ENCODE measurements at places on chromosomes 11 and 22.

DNA sequence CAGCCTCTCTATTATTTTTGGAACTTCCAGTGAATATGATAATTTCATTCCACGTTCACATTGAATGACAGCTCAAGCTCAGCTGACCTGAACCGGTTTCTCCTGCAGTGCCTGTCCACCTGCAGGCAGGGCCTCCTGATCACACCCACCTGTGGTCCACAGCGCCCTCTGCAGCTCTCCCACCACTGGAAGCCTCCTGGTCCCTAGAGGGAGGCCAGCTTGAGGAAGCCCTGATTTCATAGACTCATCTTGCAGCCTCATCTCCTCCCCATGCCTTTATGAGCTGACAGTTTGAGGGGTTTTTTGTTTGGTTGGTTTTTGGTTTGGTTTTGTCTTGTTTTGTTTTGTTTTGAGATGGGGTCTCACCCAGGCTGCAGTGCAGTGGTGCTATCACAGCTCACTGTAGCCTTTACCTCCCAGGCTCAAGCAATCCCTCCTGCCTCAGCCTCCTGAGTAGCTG is 29.9 kb upstream of the MALAT1 start:
- DNase-seq: peak; percentile 94

DNA sequence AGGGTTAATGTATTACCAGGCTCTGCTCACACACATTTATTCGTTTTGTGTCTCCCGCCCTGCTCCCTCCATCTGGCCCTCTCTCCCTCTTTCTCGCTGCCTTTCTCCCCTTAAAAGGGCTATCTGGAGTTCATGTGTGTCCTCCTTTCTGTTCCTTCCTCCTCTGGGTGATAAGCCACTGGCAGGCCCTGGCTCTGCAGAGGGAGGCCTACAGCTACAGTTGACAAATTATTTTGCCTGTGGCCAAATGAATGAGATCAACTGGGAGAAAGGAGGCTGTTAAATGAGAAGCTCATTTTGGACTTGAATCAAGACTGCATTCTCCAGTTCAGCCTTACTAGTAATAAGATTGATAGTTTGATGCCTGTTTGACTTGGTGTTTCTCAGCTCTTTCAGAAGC is 17.5 kb upstream of the OPCML start:
- no peak for DNase-seq

DNA sequence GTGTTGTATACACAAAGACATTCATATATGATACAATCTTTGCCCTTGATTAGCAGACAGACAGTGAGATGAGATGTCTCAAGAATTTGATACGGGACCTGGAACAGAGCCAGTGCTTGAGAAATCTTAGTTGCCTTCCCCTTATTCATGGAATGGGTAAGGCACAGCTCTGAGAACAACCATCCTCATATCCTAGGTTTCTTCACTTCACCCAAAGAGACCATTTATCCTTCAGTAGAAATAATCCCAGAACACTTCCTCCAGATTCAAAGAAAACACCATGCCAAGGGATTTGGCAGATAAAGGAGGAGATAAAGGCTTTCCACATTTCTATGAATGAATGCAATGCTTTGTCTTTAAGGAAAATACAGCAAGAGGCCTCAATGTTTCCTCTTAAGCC is 8.8 kb upstream of the IZUMO1R start:
- no peak for DNase-seq

DNA sequence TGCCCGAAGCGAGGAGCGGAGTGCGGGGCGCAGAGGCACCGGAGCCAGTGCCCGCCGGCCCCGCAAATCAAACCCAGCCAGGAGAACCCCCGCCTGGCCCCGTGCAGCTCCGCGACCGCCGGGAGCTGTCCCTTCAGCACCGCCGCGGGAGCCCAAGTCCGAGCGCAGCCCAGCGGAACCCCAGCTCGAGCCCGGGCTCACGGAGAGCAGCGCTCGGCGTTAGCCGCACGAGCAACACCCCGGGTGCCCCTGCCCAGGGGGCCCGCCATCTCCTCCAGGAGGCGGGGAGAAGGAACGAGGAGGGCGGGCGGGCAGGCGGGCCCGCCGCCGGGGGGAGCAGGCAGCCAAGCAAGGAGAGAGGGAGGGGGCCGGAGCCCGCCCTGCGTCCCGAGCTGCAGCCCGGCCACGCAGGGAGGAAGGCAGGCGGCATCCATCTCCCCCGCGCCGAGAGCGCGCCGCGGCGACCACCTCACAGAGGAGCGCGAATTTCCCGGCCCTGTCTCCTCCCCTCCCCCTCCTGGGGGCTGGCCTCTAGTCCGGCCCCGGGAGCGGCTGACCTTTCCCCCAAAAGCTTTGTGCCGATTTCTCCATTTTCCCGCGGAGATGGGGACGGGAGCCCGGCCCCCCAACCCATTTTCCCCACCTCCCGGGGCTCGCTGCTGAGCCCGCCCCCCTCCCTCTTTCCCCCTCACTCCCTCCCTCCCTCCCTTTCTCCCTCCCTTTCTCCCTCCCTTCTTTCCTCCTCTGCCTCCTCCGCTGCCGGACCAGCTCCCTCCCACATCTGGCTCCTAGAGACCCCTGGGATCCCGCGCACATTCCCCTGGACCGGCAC is 621 bp downstream of the KCNC1 start:
- DNase-seq: no peak

DNA sequence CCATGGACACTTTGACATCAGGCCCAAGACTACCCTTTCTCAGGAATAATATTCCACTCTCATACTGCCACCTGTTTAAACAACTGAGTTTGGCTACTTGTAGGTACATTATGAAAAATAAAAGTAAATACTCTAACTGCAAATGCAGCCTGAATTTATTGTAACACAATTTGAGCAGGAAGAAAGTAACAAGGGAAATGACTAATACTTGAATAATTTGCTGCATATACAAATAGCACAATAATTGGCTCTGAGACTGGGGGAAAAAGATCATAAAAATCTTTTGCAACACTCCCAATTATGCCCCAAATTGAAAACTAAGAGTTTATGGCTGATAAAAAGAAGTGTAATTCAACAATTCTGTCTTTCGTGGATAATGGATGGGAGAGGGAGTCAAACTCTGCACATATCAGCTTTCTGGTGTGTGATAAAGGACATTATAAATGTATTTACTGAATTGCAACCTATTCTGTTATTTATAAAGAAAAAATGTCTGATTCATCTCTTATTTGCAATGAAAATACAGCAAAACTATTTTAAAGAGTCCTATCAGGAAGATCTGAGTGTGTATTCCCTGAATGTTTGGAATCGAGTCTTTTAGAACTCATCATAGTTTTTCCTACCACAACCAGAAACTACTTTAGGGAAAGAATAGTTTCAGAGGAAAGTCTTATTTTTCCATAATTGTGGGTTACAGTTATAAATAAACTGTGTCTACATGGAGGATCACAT is 359.0 kb downstream of the JRKL start:
- no peak for DNase-seq

DNA sequence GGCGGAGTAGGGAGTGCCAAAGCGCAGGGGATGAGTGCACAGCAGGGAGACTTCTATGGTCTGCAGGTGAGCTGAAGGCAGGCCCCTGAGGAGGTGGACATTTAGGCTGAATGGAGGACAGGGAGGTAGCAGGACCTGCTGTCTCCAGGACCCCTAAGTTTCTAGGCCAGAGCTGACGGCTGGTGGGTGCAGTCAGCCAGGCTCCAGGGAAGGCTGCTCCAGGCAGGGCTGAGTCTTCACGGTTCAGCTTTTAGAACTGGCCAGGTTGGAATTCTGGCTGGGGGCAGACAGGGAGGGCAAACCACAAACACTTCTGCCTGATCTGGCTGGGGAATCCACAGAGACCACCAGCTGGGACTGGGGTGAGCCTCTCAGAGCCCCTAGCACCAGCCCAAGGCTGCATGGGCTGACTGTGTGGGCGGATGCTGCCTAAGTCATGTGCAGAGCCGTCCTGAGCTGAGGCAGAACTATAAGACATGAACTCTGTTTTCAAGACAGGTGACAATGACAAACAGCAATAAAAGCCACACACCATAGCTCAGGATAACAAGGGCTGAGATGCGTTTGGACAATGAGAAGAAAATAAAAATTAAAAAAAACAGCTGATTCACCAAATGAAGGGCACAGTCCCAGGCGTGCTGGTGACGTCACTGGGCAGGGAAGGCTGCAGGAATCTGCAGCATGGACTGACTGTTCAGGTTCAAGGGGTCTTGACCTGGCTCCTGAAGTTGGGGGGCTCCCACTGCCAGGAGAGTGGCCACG is 10.4 kb upstream of the MALAT1 start:
- peak; percentile 77 for DNase-seq

DNA sequence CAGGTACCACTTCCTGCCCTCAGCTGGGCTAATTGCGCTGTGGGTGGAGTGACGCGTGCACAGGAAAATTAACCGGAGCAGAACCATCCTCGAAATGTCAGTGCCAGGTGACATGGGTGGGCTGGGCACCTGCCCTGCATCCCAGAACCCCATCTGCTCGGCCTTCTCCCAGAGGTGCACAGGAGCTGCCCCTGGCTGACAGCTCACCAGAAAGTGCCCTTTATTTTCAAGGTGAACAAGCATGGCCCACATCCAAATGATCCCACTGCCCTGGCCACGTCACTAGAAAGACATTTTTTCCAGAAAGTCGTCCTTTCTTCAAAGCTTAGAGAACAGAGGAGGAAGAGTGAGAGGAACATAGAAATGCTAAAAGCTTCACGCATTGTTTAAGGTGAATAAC is 4.1 kb upstream of the ELFN2 start:
- DNase-seq: no peak

GRCh38 chr11:124113890-124114289 is 1.4 kb upstream of the VWA5A start:
- DNase-seq: peak; percentile 74

GRCh38 chr11:103651341-103651998 is 385.0 kb upstream of the DDI1 start:
- DNase-seq: no peak

- DNase-seq: no peak
Measured at GRCh38 chr11:108994887-108995286, 330.0 kb downstream of the DDX10 start.

GRCh38 chr11:47329431-47329986 is 23.0 kb downstream of the MYBPC3 start:
- no peak for DNase-seq

DNA sequence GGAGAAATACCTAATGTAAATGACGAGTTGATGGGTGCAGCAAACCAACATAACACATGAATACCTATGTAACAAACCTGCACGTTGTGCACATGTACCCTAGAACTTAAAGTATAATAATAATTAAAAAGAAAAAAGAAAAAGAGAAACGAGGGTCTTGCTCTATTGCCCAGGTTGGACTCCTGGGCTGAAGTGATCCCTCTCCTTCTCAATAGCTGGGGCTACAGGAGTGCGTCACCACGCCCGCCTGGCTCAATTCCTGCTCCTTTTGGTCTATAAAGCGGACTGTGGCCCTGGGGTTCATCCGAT is 521 bp upstream of the PTS start:
- peak; percentile 91 for DNase-seq

- DNase-seq: no peak
Measured at GRCh38 chr22:29509815-29510214, 29.8 kb downstream of the NEFH start.

GRCh38 chr11:9020916-9021315 is 17.1 kb upstream of the NRIP3 start:
- no peak for DNase-seq

GRCh38 chr11:134226806-134227325 is 2.4 kb downstream of the VPS26B start:
- no peak for DNase-seq

DNA sequence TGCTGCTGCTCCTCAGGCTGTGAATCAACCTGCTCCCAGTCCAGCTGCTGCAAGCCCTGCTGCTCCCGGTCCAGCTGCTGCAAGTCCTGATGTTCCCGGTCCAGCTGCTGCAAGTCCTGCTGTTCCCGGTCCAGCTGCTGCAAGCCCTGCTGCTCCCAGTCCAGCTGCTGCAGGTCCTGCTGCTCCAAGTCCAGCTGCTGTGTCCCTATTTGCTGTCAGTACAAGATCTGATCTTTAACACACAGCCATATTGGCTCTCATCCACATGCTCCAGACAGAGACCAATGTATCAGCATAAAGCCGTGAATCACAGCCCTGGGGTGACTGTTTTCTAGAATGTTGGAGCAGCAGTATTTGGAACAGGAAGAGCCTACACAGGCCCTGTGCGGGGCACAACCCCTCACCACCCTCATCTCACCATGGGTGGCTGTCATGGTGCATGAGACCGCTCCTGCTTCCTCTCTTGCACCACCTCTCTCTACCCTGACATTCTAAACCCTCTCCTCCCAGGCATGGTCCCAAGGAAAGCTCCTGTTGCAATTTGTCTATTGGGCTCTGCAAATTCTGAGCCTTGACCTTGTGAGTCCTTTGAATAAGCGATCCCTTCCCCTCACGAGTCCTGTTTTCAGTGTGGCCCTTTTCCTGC is 3.5 kb downstream of the KRTAP5-10 start:
- DNase-seq: no peak

DNA sequence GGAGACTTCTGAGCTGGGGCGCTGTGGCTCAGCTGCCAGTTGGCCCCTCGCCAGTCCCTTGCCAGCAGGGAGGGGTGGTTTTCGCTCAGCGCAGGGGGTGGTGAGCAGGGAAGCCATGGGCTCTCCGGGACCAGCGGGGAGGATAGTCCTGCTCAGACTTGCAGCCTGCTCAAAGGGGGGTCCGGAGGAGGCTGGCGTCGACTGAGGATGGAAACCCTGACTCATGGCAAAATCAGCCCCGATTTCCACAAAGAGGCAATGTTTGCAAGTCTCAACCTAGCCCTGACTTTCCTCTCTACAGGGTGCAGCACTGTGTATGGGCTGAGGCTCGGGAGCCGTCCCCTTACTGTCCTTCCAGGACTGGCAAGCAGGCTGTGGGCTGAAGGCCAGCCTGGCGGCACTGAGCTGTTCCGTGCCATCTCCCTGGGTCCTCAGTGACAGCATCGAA is 35.1 kb downstream of the FBLN1 start:
- DNase-seq: peak; percentile 61

GRCh38 chr11:122285070-122285988 is 169.3 kb upstream of the BLID start:
- DNase-seq: no peak

GRCh38 chr11:129574431-129574830 is 198.8 kb downstream of the BARX2 start:
- DNase-seq: no peak

GRCh38 chr11:64152841-64153691 is 12.8 kb downstream of the MACROD1 start:
- DNase-seq: peak; percentile 51

DNA sequence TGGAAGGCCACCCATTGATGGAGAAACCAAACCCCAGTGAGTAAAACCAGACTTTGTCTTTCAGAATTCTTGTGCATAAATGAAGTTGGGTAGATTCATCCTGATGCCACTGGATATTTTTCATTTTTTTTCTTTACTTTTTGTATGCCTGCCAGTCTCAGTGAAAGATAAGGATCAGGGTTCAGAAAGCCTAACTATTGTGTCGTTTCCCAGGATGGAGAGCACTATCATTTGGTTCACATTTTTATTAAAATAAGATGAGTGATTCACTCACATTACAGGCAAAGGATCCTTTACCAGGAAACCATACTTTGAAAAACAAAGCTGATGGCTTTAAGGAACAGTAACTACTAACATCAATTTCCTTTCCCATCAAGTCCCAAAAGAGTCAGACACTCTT is 52.0 kb downstream of the ARFGAP2 start:
- no peak for DNase-seq

- DNase-seq: no peak
Measured at GRCh38 chr22:31090217-31091085, 9.3 kb downstream of the SMTN start.

- no peak for DNase-seq
Measured at GRCh38 chr11:121106812-121107211, 5.8 kb downstream of the TECTA start.

GRCh38 chr22:23220485-23221350 is 40.4 kb downstream of the BCR start:
- peak; percentile 7 for DNase-seq
